ENCODE measurements at places on chromosomes 3 and 15.

DNA sequence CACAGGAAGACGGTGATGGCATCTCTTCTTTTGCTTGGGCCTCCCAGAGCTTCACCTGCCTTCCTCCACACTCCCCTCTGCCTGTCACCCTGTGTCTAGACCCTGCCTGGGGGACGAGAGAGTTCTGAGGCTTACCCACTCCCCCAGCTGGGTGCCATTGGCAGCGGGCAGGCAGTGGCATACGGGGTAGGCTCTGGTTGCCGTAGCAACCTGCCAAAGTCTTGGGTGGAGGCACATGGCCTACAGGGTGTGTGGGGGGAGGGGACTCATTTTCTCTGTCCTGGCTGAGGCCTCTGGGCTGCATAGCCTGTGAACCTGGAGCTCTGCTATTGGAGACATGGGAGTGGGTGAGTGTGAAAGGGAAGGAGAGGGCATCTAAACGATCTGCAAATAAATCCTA, 4.4 kb downstream of the INSYN1 start:
- DNase-seq = no peak

- no peak for DNase-seq
Observed at GRCh38 chr3:70726961-70727360, 414.5 kb upstream of the MDFIC2 start.

GRCh38 chr3:74832925-74833324, 218.5 kb upstream of the CNTN3 start:
- DNase-seq = no peak

DNA sequence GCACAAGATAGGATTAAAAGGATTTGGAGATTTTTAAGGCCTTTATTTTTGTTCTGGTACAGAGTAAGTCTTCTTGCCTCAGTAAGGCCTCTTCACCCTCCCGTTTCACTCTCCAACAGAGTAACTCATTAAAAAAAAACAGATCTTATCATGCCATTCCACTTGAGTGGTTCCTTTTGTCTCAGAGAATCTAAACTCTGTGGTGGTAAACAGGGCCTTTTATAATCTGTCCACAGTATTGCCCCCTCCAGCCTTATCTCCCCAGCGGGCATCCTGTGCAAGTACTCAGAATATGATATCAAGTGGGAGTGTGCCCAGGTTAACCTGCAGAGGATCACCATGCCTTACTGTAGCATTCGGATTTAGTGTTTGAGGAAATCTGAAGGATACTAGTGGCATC, 20.3 kb upstream of the ATOSA start:
- no peak for DNase-seq

GRCh38 chr3:12363397-12364195, 74.7 kb downstream of the PPARG start:
- no peak for DNase-seq

DNA sequence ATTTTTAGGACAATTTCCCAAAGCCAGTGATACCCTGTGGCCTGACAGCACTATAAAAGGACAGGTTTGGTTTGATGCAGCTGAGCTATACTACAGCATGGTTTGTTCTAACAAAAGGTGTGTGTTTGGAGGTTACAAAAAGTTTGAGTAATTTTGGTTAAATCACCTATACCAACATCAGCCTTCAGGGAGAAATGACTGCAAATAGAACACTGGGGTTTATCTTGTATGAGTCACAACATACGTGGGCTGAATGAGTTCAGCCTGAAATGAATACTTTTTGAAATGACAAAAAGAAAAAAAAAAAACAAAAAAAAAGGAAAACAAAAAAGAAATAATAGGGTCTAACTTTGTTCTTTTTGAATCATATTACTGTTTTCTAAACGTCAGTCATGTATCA, 345.7 kb downstream of the CNTN3 start:
- DNase-seq = no peak
